ENCODE measurements at places on chromosomes 11 and 22. TPM values are rescaled to one million over a fixed set of nuclear protein-coding genes. Genes with fewer than 3 reads are reported as not detected.

DNA sequence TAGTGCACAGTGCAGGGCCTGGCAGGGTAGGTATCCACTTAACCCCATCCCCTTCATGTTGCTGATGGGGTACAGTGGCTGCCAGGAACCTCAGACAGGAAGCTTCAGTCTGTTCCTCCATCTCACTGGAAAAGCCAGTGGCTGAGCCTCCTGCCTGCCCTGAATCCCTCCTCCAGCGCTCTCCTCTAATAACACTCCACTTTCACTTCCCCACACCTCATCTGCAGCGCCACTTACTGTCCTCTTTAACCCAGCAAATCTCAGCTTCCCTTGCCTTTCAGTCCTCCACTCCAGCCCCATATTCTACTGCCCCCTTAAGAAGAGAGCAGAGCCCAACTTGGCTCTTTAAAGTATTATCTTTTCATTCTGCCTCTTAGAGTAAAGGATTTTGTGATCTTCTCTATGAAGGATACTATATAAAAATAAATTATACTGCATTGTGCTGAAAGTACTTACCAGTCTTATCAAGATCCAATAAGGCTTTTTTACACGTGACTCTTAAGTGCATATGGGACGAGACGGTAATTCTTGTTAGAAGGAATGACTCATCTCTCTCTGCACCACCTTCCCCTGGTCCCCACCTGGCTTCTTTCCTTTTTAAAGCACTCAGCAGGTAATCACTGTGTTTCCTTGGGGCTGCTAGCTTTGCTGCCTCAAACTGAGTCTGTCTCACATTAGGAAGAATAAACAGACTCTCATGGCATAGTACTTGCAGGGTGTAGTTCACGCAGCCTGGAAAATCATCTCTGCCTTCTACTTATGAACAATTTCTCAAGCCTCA is 238.0 kb upstream of the NARS2 start:
- no peak for DNase-seq

SLN gene
- total RNA-seq: not detected

DNA sequence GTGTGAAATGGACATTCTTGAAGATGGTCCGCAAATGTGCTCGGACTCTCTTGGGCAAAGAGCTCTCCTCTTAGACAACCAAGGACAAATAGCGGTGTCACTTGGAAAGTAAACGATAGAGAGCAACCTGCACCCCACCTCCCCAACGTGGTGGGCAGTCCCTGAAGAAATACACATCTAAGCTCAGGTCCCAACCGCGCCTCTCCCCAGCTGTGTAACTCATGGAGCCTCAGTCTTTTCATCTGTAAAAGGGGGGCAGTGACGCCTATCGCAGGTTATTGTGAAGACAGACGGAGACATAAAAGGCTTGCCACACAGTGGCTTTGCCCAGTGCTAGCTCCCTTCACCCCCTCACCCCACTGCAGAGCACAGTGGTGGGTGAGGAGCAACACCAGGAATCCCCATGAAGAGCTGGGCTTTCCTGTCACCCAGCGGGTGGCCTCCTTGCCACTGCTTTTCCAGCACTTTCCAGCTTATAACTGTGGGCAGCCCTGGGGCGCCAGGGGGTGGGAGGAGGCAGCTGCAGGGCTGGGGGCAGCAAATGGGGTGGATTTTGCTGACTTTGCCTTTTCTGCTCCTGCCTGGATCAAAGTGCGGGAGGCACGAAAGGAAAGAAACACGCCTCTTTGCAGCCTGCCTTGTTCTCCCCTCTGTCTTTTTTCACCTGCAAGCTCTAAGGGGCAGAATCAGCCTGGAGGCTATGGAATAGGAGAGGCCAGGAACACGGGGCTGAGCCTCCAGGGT is 73.7 kb upstream of the TSPAN18 start:
- no peak for DNase-seq

FREY1 gene
- total RNA-seq: 1.1 TPM

- peak; percentile 77 for DNase-seq
Measured at GRCh38 chr22:36977401-36977861, 41.8 kb downstream of the TST start.

OR52H1 gene
- total RNA-seq: not detected

All from colonic mucosa (tissue), 4 donors.